ENCODE measurements at places on chromosomes 4 and X. TPM values are rescaled to one million over a fixed set of nuclear protein-coding genes. Genes with fewer than 3 reads are reported as not detected.

Gene FGFBP1
- not detected for total RNA-seq

Gene PLAC8
- 124 TPM for total RNA-seq

Gene MAGEA1
- not detected for total RNA-seq

Gene CT45A2
- not detected for total RNA-seq

Gene SORCS2
- total RNA-seq = not detected

Gene PF4V1
- not detected for total RNA-seq

Gene CXCL5
- not detected for total RNA-seq

Gene TEC
- total RNA-seq = 2.5 TPM

Gene APLN
- not detected for total RNA-seq

Gene ITM2A
- 132 TPM for total RNA-seq

Gene MAGEA9
- total RNA-seq = not detected

Gene ARL9
- 0.54 TPM for total RNA-seq

Gene IBSP
- total RNA-seq = not detected

Gene PAGE2
- not detected for total RNA-seq

Gene MAGEA8
- not detected for total RNA-seq

Gene TMEM47
- 0.15 TPM for total RNA-seq

Gene NRK
- total RNA-seq = not detected

Gene ENPEP
- total RNA-seq = not detected

Gene HPGDS
- total RNA-seq = 0.60 TPM

DNA sequence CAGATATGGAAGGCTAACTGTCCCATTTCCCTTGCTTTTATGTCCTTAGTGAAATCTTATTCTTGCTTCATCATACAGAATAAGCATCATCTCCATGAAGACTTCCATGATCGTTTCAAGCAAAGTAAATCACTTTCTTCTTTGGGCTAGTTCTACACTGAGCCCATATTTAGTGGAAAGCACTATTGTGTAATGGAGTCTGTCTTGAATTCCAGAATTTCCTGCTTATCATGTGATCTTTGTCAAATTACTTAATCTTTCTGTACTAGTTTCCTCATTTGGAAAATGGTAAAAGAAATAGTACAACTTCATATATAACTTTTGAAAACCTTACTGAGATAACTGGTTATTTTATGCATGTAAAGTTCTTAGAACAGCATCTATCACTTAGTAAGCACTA is 7.6 kb downstream of the ANAPC10 start:
- no peak for DNase-seq

DNA sequence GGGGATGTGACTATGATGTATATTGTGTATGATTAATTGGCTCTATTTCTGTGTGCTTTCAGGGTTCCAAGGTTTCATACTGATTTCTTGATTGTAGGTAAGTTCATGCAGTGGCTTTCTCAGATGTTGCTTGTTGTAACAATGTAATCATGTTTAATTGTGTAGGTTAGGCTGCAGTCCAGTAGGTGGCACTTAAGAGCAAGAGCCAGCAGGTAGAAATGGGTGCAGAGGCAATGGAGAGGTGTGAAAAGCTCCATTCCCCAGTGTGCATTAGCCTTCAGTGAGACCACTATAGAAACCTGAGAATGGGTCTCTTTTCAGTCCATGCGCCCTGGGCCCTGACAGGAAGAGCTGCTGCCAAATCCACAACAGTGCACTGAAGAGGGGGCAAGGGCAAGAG is 28.2 kb downstream of the DCAF12L2 start:
- DNase-seq = no peak

- DNase-seq = no peak
Observed at GRCh38 chrX:92231391-92231790, 452.2 kb downstream of the PCDH11X start.

- no peak for DNase-seq
Observed at GRCh38 chr4:20255251-20255586, 3.5 kb downstream of the SLIT2 start.

DNA sequence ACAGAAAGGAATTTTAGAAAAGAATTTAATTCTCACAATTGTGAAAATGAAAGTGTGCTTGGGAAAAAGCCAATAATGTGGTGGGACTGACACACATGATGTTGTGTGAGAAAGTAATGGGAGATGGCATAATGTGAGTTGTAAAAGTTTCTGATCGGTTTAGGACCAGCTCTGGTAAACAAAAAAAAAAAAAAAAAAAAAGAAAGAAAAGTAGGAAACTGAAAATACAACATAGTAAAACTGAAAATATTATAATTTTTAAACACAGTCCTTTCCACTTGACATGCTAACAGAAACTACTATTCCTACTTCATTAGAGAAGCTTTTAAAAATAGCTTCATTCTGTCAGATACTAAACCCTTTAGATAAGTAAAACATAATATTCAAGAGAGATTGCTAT is 28.2 kb downstream of the RAP1GDS1 start:
- DNase-seq = no peak

- no peak for DNase-seq
Observed at GRCh38 chr4:126715067-126715466, 917.7 kb upstream of the INTU start.

DNA sequence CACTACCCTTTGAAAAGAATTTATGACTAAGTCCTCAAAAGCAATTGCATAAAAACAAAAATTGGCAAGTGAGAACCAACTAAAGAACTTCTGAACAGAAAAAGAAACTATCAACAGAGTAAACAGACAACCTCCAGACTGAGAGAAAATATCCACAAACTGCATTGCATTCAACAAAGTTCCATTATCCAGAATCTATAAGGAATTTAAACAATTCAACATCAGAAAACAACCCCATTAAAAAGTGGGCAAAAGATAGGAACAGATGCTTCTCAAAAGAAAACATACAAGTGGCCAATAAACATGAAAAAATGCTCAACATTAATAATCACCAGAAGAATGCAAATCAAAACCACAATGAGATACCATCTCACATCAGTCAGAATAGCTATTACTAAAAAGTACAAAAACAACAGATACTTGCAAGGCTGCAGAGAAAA is 130.2 kb downstream of the GASK1B start:
- no peak for DNase-seq

DNA sequence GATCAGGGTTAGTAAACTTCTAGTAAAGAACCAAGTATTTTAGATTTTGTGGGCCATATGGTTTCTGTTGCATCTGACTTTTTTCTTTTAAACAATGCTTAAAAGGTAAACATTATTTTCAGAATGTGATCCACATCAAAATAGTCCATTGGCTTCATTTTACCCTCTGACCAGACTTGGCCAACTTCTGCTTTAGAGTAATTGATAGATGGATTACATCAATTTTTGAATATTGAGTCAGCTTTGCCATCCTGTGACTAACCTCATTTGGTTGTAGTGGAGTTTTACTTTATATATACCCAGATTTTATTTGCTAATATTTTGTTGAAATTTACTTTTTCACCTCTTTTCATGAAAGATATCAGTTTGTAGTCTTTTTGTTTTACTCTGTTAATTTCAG is 559.8 kb downstream of the TLL1 start:
- no peak for DNase-seq

DNA sequence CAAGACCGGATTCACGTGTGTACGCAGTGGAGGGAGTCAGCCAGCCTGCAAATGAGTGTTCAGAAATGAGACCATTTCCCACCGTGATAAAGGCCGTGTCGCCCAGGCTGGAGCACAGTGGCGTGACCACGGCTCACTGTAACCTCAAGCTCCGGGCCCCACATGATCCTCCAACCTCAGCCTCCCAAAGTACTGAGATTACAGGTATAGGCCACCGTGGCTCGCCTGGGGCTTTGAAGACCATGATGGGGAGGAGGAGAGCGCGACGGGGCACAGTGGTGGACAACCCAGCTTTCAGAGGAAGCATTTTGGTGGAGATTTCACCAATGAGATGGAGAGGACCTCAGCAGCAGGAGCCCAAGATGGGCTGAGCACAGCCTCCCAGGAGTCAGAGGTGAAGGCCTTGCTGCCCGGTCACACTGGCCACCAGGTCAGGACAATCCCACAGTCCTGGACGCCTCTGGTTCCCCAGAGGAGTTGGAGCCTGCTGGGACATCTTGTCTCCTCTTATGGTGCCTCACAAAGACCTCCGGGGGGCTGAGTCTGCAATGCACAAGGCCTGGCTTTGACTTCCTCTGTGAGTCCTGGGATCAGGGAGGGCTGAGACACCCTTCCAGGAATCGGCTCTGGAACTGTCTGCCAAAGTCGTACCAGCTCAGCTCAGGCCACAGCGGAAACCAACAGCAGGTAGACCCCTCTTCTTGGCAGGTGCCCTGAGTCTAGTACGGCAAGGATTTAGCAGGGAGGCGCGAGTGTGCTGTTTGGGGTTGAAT is 22.4 kb upstream of the MXD4 start:
- no peak for DNase-seq

DNA sequence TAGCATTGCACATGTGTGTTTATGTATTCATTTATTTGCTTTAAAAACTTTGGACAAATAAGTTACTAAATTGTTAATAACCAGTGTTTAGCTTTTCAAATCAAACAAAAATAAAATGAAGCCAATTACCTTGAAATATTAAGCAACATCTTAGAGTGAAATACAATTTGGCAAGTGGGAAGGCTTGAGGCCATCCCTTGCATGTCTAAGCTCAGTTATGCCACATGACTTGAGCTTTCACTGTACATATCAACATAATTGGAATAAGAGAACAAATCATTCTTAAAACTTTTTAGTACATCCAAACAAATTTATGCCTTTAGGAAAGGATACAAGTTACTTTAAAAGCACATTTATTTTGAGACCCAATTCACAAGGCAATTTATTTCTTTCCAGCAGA is 640.6 kb downstream of the SPRY1 start:
- no peak for DNase-seq

DNA sequence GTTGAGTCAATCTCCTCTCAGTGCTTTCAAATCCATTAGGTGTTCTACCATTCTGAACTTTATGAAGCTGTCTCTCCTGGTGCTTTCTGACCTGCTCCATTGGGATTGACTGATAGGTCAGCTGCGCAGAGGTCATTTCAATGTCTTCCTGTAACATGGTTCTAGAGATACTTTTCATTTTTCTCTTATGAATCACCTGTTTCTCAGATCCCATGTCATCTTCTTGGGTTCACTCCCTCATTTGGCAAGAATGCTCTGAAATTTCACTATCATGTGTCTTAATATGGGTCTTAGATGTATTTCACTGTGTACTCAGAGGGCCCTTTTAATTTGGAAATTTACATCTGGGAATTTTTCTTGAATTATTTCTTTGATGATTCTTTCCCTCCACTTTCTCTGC is 13.8 kb upstream of the PGM2 start:
- no peak for DNase-seq

DNA sequence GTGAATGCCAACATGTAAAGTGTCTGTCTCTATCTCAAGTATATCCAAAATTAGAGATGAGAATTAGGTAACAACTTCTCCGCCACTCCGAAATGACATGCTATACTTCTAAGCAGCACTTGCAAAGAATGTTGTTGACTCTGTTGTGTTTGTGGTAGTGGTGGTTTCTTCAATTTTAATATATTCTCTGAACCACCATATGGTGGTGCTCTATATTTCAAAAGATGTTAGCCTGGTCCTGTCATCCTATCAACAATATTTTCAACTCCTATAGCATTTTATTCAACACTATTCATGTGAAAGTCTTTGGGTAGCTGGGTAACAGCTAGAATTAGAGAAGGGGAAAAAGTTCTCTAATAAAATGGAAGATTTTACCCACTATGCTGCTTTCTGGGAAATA is 1622.8 kb upstream of the IGFBP7 start:
- DNase-seq = no peak

GRCh38 chrX:70552130-70552704 is 107.6 kb downstream of the DLG3 start:
- no peak for DNase-seq

DNA sequence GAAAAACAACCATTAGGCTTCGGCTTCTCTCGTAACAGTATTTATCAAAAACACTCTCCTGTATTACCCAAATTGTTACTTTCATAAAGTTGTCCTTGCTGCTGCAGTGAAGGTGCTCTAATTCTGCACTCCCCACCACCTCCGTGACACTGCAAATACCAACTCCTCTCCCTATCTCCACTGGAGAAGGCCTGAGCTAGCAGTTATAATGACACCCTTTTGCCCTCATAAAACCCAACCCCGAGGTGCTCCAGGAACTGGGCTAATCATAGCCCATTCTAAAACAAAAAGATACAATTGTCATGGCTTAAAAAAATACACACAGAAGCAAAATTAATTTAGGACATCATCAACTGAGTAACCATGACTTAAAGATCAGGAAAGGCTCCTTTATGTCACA is 59.2 kb downstream of the MAP7D2 start:
- no peak for DNase-seq

DNA sequence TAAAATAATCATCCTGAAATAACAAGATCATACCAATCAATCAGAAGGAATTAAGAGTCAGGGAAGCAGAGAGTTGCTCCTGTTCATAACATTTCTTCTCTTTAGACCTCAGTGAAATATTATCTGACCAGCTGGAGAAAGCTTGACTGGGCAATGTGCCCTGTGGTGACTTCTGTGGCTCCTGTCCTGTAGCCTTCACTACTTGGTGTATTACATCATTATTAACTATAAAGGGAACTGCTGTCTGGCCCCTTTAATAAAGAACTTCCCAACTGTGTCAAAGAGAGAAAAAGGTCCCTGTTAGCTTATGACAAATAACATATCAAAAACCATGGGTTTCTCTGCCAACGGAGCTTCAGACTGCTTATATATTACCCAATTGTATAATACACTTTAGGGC is 18.0 kb downstream of the OPHN1 start:
- no peak for DNase-seq

DNA sequence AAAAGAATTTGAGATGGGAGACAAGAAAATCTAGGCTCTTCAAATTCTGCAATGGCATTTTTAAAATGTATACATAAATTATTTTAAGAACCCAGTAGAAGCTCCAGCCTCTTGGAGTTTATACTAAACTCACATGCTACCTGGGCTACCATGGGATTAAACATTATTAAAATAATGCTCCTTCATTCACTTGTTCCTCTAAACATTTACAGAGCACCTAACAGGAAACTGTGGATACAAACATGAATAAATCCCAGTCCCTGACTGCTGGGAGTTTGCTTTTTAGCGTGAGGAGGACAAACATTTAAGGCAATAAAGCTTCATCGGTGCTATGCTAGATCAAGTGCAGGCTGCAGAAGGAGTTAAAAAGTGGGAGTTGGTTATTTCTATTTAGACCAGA is 5.4 kb upstream of the SPP1 start:
- no peak for DNase-seq

DNA sequence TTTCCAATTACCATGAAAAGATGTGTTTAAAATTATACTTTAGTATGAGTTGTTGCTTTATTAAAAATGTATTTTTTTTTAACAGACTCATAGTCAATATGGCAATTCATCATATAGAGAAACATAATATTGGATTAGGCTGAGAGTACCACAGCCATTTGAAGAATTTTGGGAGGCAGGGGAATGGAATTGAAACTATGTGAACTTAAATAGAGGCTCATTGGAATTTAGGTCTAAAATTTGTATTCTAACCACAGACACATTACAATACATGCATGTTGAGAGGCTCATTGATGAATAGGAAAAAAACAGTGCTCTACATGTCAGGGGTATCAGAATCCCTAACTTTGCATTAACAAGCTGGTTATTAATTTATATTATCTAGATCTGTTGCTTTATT is 269.6 kb downstream of the DKK2 start:
- no peak for DNase-seq

- no peak for DNase-seq
Observed at GRCh38 chr4:85482010-85482738, 7.2 kb downstream of the ARHGAP24 start.

- DNase-seq = no peak
Observed at GRCh38 chr4:152937336-152938236, 1.5 kb downstream of the FHDC1 start.

- DNase-seq = no peak
Observed at GRCh38 chrX:47068214-47068613, 10.0 kb upstream of the RGN start.

- no peak for DNase-seq
Observed at GRCh38 chr4:28373601-28374000, 1513.0 kb downstream of the STIM2 start.

All from T-cell (primary cell).